GOT3 (cell line): ENCODE measurements at places on chromosomes 7 and 10.

DNA sequence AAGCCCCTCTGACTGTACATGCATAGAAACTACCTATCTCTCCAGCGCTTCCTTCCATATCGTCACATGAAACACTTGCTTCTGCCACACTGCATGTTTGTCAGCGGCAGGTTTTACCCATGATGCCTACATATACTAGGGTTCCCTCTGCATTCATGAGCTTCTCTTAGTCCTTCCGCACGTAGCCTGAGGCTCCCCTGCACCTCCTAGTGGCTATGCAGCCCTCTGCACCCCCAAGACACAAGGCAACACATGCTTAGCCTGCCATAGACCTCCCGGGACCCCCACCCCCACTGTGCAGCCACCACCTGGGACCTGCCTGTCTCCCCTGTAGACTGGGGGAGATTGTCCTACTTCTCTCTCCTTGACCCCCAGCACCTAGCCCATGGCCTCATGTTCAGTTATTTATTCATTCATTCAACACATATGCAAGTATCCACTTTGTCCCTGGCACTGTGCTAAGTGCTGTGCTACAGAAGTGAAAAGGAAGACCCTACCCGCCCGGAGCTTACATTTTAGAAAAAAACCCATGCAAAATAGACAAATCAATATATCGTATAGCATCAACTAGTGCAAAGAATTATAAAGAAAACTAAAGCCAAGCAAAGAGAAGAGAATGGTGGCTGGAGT is 23.5 kb downstream of the TMEM273 start:
- no peak for DNase-seq

DNA sequence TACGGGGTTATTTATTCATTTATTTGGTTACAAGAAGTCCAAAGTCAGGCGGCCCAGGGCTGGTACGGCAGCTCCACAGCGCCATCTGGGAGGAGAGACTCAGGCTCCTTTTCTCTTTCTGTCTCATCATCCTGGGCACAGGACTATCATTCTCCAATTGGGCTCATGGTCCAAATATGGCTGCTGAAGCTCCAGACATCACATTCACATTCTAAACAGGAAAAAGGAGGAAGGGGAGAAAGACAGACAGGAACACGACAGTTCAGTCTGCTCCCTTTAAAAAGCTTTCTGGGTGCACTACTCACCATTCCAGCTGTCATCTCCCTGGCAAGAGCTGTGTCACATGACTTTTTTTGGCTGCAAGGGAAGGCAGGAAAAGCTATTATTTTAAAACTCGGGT is 74.4 kb upstream of the PDZD8 start:
- no peak for DNase-seq

- no peak for DNase-seq
Measured at GRCh38 chr10:63866747-63867140, 345.5 kb downstream of the REEP3 start.

GRCh38 chr10:52701647-52702046 is 70.9 kb downstream of the MBL2 start:
- DNase-seq, result no peak

GRCh38 chr10:122469848-122470247 is 8.5 kb downstream of the HTRA1 start:
- DNase-seq, result no peak

GRCh38 chr10:106592396-106592795 is 572.1 kb downstream of the SORCS1 start:
- DNase-seq, result no peak

DNA sequence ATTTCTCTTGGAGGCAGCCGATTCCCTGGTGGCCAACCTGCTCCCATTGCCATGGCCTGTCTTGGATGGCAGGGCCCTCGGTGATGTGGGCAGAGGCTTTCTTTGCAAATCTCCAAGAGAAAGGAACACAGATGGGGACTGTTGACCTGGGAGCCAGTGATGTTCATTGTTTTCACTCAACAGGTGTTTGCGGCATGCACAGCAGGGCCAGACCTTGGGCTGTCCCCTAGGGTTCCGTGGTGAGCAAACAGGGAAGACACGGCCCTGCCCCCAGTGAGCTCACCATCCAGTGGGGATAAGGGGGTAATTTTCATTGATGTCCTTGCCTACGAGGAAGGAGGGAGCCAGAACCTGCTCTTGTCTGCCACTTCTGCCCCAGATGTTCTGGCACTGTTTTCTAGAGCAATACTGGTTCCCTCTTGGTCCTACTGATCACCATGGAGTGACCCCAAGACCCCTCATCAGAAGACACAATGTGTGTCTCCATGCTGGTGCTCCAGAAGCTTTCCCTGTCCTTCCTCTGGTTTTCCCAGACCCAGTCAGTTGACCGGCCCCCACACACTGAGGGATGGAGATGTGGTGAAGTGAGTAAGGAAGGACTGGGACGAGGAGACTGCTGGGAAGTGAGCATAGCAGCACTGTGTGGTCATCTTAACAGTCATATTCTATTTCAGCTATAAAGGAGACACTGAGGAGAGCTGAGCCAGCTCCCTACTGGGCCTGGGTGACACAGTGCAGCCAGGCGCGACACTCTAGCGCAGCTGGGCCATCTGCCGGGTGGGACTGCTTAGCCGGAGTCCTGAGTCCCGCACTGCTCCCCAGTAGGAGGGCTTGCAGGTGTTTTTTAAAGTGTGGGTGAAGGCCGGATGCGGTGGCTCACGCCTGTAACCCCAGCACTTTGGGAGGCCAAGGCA is 20.4 kb upstream of the FIGNL1 start:
- DNase-seq, result no peak

GRCh38 chr10:17144757-17145156 is 15.1 kb upstream of the CUBN start:
- DNase-seq, result no peak

DNA sequence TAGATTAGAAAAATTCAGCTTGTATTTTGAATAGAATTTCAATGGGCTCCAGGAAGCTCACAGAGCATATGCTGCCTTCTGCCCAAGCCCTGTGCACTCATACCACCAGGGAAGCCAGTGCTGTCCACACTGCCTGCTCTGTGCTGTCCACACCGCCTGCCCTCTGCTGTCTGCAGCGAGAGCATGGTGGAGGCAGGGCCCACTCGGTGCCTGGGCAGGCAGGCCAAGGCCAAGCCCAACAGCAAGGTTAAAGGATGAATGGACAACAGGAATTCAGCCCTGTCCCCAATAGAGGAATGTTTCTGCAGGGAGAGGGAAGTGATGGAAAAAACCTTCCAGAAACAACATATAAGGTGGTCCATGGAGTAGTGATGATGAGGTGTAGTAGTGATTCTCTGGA is 146.8 kb downstream of the GFRA1 start:
- DNase-seq, result no peak

GRCh38 chr10:20858292-20859124 is 38.6 kb downstream of the NEBL start:
- DNase-seq, result no peak

GRCh38 chr10:91758303-91759146 is 39.7 kb upstream of the TNKS2 start:
- DNase-seq, result no peak

DNA sequence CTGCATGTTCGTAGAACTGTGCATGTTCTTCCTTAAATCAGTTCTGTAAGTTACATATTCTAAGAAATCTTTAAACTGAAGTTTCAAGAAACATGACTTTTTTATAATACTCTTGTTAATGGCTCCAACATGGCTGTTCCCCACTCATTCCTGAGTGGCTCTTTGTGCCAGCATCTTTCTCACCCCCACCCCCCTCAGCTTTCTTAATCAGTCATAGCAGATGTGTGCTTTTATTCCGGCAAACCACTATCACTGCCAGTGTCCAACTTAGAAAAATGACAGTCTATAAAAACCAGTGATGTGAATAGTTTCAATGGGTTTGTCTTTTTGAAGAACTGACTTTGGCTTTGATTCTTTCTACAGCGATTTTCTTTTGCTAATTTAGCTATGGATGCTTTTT is 37.6 kb downstream of the PITRM1 start:
- no peak for DNase-seq

DNA sequence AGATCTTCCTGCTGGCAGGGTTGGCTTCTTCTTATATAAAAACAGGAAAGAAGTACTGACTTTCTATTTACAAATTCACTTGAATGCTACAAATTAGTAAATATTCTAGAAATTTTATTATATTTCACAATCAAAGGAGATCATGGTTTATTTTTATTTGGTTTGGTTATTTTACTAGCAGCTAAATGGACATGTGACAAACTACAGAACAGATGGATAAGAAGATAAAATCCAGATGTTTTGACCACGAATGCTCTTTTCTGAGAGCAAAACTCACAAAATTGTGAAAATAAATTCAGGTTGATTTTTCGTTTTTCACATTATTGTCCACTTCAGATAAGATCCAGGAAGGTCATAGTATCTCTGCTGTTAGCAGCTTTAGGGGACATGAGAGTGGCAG is 55.4 kb downstream of the CACNA2D1 start:
- DNase-seq, result no peak

DNA sequence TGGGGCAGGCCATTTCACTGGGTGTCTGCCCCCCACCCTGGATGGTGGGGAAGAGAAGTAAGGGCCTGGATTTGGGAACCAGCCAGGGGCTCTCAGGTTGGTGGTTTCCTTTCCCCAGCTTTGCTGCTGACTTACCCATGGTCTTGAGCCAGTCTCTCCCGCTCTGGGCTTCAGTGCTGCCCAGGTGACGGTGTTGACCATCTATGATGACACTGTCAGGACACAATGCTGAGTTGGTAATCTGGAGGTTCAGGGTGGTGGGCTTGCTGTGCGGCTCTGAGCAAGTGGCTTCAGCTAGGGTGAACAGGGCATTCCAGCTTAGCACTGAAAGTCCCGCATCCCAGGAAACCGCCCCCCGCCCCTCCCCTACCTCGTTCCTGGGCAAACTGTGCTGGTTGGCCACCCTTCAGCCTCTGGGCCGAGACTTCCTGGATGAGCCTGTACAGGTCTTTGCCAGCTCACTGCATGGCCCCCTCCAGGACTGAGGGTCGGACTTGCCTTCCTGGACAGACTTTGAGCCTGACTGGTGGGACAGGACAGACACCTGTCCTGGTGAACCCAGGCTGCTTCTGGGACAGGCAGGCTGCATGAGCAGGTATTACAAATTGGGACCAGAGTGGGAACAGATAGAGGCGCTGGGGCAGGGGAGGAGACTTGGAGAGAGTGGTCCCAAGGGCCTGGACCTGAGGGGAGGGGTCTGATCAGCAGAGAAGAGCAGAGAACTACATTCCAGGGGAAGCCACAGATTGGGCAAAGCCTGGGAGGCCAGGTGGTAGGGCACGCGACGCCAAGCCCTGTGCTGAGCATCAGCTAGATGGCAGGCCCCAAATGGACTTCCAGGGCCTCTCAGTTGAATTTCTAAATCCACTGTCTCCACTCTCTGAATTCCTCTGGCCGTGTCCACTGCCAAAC is 19.9 kb upstream of the ZMIZ1 start:
- no peak for DNase-seq

DNA sequence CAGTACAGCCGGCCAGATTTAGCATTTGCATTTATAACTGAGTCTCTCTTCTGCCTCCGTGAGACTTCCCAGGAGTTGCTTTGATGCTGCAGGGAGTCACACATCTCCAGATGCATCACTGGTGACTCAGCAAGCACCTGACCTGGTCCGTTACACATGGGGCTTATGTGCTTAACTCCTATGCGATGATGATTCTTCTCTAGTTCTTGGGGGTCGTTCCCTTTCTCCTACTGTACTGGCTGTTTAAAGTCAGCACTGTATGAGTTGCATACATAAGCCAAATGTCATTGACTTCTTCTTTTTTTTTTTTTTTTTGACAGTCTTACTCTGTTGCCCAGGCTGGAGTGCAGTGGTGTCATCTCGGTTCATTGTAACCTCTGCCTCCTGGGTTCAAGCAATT is 13.0 kb upstream of the AKR1E2 start:
- no peak for DNase-seq

- DNase-seq, result no peak
Measured at GRCh38 chr10:34959786-34960185, 130.4 kb downstream of the CUL2 start.

- no peak for DNase-seq
Measured at GRCh38 chr7:143514487-143514886, 36.8 kb downstream of the TAS2R41 start.

DNA sequence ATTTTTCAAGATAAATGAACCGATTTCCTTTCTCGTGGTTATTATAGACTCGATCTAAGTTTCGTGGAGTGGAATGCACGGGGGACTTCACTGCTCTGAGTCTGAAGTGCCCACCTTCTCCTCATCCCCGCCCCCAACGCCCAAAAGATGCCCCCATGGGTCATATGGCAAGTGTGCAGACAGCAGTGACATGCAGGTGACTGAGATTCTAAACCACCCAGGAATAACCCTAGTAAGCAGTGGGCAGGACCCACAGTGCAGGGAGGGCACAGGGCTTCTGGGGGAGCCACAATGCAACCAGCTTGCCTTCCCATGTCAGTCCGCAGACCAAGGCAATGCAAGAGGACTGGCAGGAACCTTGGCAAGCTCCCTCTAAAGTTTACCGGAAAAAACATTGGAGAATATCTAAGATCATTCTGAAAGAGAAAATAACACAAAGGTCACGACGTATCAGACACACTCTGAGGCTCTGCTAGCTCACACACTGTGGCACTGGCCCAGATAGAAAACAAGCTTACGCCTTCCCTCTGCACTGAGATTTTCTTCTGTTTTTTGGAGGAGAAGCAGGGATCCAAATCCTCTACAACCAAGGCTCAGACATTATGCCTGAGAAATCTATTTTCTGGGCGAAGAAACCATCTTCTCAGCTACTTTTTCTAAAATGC is 239.6 kb downstream of the MAD1L1 start:
- DNase-seq, result no peak

GRCh38 chr10:17851611-17852010 is 42.5 kb downstream of the MRC1 start:
- no peak for DNase-seq

- DNase-seq, result no peak
Measured at GRCh38 chr7:102891693-102892261, 21.0 kb upstream of the LRRC17 start.

DNA sequence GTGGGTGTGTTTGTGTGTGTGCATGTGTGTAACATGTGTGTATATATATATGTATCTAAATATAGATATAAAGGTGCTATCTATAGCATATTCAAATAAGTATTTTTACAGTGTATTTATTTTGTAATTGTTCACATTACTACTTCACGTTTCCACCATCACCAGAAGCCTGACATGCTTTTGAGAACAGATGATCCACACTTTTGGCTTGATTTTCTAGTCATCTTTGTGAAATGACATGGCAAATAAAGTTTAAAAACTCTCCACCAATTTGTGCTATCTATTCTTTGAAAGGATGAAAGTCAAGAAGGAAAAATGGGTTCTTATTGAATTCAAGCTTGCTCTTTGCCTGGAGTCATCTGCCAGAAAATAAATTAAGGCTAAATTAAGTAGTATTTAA is 294.0 kb upstream of the AKR1E2 start:
- no peak for DNase-seq

GRCh38 chr10:104146882-104147281 is 24.9 kb downstream of the SFR1 start:
- DNase-seq, result no peak

GRCh38 chr7:4015996-4016395 is 666.1 kb upstream of the FOXK1 start:
- DNase-seq, result no peak

- no peak for DNase-seq
Measured at GRCh38 chr10:16853201-16853600, 36.0 kb upstream of the RSU1 start.

GRCh38 chr10:78207216-78207615 is 173.6 kb downstream of the RPS24 start:
- DNase-seq, result no peak

GRCh38 chr7:115441033-115441432 is 519.1 kb downstream of the MDFIC start:
- DNase-seq, result no peak
